ENCODE measurements at places on chromosomes 5 and 9.

GRCh38 chr9:117138231-117138630 is 276.6 kb downstream of the ASTN2 start:
- no peak for DNase-seq

- peak; percentile 56 for DNase-seq
Observed at GRCh38 chr5:172973931-172974330, 9.6 kb upstream of the ATP6V0E1 start.

DNA sequence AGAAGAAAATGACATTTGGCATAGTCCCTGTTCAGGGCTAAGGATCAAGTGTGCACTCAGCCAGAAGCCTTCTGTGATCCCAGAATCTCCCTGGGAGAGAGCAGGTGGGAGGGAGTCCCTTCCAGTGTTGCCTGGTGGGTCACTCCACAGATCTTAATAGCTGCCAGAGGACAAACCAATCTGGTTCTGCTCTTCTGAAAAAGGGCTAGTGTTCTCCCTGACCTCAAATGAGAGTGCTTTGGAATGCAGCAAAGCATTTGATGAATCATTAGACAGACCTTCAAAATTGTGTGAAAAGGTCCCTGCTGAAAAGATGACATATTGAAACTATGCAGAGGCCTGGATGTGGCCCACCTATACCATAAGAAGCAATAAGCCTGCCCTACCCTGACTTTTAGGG is 339.7 kb downstream of the TMEM232 start:
- peak; percentile 48 for DNase-seq

GRCh38 chr9:18482371-18482770 is 8.4 kb downstream of the ADAMTSL1 start:
- DNase-seq = no peak

- DNase-seq = peak; percentile 7
Observed at GRCh38 chr9:79573412-79573923, 1.7 kb downstream of the TLE4 start.

GRCh38 chr9:13904746-13905145 is 409.2 kb downstream of the NFIB start:
- DNase-seq = peak; percentile 43

- DNase-seq = no peak
Observed at GRCh38 chr5:179122411-179123108, 62.4 kb downstream of the ZNF354C start.

- peak; percentile 96 for DNase-seq
Observed at GRCh38 chr5:138753794-138754698, 821 bp downstream of the CTNNA1 start.

- DNase-seq = no peak
Observed at GRCh38 chr5:72075461-72075860, 31.8 kb upstream of the MAP1B start.

Measured in cardiac fibroblast (primary cell).